ENCODE measurements at places on chromosomes 11 and 22. TPM values are rescaled to one million over a fixed set of nuclear protein-coding genes. Genes with fewer than 3 reads are reported as not detected.

The CCDC73 gene
- not detected for total RNA-seq

The SAA4 gene
- total RNA-seq, result not detected

The YPEL4 gene
- 0.43 TPM for total RNA-seq

The RRM1 gene
- total RNA-seq, result 128 TPM

The KCNQ1 gene
- not detected for total RNA-seq

The MRPL21 gene
- 43.5 TPM for total RNA-seq

The NCAM1 gene
- 2.9 TPM for total RNA-seq

The OR52I1 gene
- not detected for total RNA-seq

The C11orf42 gene
- under 0.01 TPM for total RNA-seq

The ROBO4 gene
- under 0.01 TPM for total RNA-seq

The HTR3A gene
- total RNA-seq, result not detected

The SLC22A12 gene
- total RNA-seq, result not detected

GRCh38 chr11:87463486-87464102, 425.9 kb downstream of the TMEM135 start:
- peak; percentile 17 for DNase-seq

DNA sequence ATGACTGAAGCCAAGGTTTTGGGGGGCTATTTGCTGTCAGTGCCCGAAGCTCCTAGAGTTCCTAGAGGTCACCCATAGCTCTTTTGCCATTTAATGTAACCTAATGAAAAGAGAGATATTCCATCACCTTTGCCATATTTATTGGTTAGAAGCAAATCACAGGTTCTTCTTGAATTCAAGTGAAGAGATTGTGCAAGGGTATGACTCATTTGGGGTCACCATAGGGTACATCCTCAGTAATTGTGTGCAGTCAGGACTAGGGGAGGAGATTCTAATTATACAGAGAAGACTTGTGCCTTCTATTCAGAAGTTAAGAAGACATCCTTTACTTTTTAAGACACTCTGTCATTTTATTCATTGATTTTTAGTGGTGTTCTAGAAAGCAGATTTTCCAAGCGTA, 6.9 kb upstream of the PRAME start:
- DNase-seq, result peak; percentile 60

DNA sequence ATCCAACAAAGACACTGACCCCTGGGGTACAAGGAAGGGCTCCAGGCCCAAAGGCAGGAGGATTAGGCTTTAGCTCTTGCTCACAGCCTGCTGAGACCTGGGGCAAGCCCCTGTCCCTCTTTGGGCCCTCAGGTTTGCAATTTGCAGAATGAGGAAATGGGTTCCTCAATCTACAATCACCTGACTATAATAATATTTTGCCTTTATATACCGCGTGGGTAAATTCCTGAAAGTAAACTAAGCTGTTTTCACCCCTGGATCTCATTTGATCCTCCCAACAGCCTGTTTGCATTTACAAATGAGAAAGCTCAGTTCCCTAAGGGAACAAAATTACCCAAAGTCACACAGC, 797 bp downstream of the STARD10 start:
- DNase-seq, result no peak

DNA sequence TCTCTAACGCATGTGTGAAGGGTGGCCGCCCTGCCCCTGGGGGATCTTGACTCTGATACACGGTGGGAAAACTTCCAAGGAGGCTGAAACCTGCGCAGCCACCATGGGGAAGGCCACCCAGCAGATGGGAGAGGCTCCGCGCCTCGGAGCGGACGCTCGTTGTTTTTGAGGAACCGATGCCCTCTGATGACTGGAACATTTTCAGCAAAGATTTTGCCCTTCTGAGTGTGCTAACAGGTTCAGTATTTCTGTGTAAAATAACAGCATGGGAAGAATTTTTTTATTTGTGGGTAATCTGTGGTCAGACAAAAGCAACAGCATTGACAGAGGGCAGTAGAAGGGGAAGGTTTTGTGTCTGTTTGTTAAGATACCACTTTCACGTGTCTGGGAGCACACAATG, 16.7 kb downstream of the MB start:
- DNase-seq, result no peak

- no peak for DNase-seq
Observed at GRCh38 chr11:13314676-13315394, 37.2 kb downstream of the BMAL1 start.

DNA sequence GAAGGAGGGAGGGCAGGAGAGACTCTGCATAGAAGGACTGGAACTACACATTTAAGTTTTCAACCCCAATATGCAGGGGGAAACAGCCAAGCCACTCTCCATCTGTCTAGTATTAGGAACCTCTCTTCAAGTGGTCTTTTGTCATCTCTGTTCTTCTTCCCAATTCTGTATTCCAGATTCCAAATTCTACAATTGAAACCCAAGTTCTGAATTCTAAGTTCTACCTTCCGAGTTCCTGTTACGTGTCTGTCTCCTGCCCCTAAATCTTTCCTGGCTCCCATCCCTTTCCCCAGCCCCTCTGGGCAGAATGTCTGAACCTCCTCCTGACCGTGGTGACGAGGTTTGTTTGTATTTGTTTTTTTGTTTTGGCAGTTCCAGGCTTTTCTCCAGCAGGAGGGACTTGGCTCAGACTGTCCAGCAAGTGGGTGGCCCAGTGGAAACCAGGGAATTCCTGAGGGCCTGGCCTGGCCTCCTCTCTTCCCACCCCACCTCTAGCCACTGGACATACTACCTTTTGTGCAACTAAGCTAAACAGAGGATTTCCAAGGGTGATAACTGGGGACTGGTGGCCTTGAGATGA, 1.6 kb upstream of the THOC5 start:
- DNase-seq, result peak; percentile 76

GRCh38 chr11:116689413-116690127, 83.2 kb downstream of the BUD13 start:
- DNase-seq, result no peak

DNA sequence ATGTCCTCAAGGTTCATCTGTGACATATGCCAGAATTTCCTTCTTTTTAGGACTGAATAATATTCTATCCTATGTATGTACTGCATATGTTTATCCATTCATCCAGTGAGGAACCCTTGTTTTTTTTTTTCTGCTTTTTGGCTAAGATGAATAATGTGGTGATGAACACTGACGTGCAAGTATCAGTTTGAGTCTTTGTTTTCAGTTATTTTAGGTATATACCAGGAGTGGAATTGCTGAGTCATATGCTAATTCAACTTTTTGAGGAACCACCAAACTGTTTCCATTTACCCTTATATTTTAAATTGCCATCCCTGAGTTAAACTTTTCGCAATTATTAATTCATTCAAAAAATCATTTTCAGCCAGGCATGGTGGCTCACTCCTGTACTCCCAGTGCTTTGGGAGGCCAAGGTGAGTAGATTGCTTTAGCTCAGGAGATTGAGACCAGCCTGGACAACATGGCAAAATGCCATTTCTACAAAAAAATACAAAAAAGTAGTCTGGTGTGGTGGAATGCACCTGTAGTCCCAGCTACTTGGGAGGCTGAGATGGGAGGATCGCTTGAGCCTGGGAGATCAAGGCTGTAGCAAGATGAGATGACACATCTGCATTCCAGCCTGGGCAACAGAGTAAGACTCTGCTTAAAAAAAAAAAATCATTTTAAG, 64.2 kb downstream of the MICAL2 start:
- DNase-seq, result peak; percentile 58

DNA sequence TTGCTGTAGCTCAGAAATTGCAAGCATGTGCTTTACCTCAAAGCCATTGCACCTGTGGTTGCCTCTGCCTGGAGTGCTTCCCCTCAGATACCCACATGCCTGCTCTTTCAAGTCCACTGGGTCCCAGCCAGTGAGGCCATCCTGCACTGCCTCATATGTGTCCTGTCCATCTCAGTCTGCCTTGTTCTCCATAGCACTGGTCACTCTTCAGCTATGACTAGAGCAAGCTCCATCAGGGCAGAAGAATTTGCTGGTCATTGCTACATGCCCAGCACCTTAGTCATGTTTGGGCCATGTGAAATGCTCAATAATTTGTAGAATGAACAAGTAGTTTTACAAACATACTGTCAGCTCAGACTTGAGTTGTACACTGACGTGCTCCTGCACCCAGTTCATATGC, 64.4 kb upstream of the HORMAD2 start:
- DNase-seq, result no peak

- DNase-seq, result peak; percentile 81
Observed at GRCh38 chr11:120554766-120555432, 43.4 kb downstream of the GRIK4 start.

DNA sequence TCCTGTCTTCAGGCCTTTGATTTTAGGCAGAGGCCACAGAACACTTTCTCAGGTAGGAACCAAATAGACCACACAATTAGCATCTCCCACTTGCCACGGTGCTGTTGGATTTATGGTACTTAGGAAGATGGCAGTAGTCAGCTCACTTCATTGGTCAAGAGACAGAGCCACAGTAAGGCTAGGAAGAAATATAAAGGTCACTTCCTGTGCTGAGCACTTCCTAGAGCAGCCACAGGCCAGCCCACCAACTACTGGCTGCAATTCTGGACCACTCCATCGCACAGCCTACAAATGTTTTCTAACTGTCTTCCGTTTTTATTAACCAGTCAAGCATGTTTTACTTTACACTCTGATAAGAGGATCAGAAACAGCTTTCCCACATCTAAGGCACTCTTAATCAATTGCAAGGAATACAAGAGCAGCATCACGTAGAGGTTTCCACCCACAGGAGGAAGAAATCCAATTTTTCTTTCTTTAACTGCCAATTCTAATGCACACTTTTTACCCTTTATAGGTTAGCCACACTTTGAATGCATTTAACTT, 54.7 kb downstream of the ABTB2 start:
- DNase-seq, result peak; percentile 48

DNA sequence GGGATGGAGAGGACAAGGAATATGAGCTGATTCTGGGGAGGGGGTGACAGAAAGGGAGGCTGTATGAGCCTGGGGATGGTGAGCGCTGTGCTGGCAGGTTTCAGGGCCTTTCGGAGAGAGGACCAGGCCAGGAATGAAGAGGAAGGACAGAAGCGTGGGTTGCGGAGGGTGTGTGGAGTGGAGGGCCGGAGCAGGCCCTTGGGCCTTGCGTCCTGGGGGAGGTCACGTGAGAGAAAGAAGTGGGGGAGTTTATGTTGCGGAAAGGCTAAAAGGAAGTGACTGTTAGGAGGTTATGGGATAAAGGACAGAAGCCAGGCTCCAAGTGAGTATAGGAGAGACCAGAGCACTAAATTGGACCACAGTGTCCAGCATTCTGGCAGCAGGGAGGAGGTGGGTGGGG, 17.5 kb downstream of the BCR start:
- DNase-seq, result peak; percentile 65

- peak; percentile 98 for DNase-seq
Observed at GRCh38 chr11:46296528-46297448, 19.3 kb downstream of the CREB3L1 start.

DNA sequence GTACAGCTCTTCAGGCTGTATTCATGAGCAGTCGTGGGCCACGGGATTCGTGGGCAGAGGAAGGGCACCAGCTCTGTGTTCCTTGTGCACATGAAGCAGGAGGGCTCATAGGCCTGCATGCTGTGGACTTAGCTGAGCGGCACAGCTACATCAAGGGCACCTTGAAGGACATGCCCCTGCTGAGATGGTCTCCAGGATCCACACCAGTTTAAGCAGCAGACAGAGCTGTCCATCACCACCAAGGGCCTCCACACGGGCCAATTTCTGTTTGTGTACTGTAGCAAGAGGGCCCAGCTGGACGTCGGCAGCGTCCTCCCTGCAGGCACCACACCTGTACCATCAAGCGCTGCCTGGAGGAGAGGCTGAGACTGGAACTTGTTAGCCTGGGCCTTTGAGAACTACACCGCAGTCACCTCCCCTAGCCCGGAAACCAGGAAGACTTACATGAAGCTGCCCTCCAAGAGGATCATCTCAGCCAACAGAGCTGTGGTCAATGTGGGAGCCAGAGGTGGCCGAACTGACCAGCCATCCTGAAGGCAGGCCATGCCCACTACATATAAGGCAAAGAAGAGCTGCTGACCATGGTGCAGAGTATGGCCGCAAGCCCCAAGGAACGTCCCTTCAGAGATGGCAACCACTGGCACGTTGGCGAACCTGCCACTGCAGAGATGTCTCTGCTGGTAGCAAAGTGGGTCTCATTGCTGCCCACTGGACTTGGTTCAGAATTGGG, 32.7 kb upstream of the GNB1L start:
- no peak for DNase-seq

- DNase-seq, result peak; percentile 72
Observed at GRCh38 chr11:122628810-122629555, 26.5 kb upstream of the UBASH3B start.

- no peak for DNase-seq
Observed at GRCh38 chr11:34483106-34483874, 30.3 kb downstream of the ELF5 start.

DNA sequence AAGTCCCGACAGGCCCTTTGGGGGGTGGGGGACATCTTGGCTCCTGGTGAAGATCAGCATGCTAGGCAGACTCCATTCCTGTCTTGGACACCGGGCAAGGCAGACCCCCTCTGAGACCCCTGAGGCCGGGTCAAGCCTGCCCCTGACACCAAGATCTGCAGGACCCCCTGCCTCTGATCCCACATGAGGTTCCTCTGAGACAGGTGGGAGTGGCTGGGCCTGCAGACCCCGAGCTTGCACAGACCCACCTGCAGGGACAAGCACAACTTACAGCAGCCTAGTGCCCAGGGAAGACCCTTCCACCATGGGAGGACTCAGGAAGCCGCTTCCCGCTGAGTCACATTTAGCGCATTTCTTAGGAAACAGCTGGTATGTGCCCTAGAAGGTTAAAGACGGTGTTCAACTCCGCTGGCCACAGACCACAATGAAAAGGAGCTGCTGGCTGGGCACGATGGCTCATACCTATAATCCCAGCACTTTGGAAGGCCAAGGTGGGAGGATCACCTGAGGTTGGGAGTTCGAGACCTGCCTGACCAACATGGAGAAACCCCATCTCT, 15.5 kb downstream of the ARVCF start:
- peak; percentile 70 for DNase-seq

DNA sequence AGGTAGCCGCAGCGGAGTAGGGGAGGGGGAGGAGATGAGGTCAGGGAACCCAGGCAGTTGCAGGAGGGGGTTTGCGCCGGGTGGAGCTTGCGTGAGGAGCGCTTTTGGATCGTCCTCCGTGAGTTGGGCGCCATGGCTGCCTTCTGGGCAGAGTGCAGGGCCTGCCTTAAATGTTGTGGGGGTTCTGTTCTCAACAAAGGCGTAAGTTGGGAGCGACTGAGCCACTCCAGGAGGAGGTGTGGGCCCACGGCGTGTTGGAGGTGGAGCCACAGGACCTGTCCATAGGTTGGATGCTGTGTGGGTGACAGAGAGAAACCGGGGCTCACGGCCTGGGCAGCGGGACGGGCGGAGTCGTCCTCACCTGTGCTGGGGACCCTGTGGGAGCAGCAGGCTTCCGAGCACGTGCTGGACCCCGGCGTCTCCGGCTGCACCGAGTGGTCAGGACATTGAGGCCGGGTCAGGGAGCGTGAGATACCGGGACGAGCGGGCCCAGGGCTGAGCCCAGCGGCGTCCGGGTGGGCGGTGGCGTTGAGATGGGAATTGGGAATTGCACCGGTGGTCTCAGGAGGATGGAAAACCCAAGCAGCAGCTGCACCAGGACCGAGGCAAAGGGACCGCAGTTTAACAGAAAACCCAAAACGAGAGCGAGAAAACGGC, 977 bp upstream of the PGGHG start:
- no peak for DNase-seq

DNA sequence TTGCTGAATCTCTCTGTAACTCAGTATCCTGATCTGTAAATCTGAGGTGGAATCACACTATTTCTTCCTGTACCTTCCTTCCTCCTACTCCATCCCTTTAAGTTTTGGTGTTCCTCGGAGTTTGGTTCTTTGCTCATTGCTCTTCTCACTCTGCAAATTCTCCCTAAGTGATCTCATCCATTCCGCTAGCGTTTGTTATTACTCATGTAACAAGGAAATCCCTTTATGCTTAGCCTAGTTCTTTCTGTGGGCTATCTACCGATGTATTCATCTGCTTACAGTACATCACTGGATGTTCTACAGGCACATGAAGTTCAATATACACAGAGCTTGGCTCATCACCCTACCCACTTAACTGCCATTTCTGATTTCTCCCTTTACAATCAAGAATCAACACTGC, 1.6 kb upstream of the CEP295 start:
- no peak for DNase-seq

All from fibroblast of villous mesenchyme (primary cell).